ENCODE measurements at places on chromosomes 1 and 21.

GRCh38 chr21:43210454-43211071, 41.8 kb downstream of the CRYAA start:
- no peak for DNase-seq

GRCh38 chr21:35206141-35207125, 157.3 kb upstream of the RUNX1 start:
- no peak for DNase-seq

DNA sequence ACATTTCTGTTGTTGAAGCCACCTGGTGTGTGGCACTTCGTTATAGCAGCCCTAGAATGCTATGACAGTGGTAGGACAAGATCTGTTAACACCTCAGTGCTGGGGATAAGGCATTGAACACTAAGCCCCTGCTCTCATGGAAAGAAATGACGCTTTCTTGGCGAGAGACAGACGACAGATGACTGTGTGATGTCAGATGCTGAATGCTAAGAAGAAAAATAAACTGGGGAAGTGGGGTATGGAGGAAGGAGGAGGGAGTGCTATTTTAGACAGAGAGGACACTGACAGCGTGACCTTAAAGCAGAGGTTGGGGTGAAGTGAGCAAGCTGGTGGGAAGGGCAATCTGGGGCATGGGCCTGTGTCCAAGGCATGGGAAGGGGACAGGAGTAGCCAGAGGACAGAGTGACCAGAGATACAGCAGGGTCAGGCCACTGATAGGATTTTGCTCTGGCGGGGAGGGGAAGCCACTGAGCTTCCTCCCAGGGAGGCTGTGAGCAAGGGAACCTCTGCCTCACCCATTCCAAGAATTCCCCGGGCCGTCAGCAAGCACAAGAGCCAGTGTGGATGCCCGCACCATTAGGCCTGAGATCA, 15.2 kb downstream of the DOP1B start:
- DNase-seq, result no peak

DNA sequence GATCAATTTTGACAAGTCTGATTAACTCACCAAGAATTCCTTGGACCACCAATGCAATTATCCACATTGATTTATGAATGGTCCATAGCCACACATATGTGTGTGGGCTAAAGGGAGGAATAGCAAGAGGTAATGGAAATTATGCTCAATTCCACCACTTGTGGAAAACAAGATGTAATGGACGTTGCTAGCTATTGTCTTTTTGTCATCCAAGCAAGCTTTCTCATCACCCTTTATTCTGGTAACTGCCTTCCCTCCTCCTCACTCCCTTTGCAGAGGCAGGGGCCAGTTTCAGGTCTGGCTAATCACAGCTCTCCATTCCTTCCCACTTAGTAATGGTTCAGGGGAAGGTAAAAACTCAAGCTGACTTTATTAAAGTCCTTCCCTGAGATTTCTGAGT, 24.7 kb upstream of the RAB3GAP2 start:
- no peak for DNase-seq

DNA sequence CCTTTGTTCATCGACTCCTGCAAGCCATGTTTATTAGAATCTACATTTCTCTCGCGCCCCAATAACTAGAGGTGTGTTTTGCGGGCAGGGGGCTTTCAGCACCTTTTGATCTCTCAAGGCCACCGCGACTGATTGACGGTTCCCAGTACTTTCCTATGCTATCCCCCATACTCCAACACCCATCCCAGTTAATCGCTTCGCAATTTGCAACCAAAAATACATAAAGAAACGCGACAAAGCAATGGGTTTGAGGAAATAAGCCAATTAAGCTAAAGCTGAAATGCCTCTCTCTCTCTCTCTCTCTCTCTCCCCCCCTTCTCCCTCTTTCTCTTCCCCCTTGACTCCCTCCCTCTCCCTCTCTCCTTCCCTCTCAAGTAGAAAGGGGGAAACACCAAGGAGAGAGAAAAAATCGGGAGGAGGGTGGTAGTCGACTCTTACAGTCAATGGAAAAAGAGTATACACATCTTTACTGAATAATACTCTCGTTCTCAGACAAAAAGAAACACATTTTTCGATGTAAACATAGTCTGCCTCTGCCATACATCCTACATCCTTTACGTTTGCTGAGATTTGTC, 128.0 kb upstream of the DPYD start:
- no peak for DNase-seq

DNA sequence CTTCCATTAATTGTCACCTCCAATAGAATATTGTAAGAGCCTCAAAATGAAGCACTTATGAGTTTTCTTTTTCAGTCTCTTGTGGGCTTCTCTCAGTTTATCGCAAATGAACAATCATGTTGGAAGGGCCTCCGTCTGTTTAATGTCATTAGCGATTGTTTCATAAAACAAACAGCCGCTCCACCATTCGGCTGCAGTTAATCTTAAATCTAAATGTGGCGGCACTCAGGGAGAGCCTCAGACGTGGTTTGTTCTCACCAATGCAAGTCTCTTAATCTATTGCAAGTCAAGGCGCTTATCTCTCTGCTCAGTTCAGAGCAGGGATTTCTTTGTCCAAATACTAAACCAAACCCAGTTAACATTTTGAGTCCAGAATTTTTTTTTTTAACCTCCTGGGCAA, 34.9 kb upstream of the ESRRG start:
- DNase-seq, result no peak

- DNase-seq, result no peak
These were observed 468 bp upstream of the NIBAN1 start for GRCh38 chr1:184974837-184975115.

DNA sequence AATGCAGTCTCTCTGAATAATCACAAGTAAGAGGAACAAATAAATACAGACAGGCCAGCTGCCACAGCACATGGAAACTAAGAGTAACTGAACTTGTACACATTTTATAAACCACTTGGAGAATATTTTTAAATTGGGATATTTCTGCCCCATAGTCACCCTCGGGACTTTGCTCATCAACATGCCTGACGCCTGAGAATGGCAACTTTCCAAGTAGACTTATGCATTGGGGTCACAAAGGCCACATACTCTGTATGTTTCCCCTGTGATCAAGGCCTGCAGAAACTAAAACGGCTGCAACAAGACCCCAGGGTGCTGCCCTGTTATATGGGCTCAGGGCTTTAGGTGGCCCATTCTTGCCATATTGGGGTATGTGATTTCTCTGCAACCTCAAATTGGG, 38.3 kb upstream of the GJA5 start:
- DNase-seq, result no peak

- DNase-seq, result no peak
These were observed 104.2 kb downstream of the KCNK1 start for GRCh38 chr1:233718057-233718456.

DNA sequence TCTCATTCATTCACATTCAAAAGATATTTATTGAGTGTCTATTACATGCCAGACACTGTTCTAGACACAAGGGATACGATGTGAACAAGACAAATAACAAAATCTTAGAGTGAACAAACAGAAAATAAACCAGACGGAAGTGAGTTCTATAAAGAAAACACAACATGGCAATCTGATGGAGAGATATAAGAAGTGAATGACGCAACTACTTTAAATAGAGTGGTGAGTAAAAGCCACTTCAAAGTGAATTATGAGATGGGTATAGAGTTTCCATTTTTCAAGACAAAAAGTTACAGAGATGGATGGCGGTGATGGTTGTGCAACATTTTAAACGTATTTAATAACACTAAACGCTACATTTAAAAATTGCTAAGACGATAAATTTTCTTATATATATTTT, 75.4 kb downstream of the CEP170 start:
- DNase-seq, result no peak

GRCh38 chr1:39646232-39647081, 7.0 kb upstream of the HEYL start:
- DNase-seq, result no peak

GRCh38 chr21:38903690-38904139, 98.0 kb downstream of the ETS2 start:
- DNase-seq, result no peak

GRCh38 chr1:160567858-160568682, 11.2 kb downstream of the CD84 start:
- peak; percentile 30 for DNase-seq

GRCh38 chr1:3520419-3521378, 66.2 kb downstream of the ARHGEF16 start:
- DNase-seq, result no peak

GRCh38 chr1:98781906-98782305, 120.4 kb downstream of the SNX7 start:
- no peak for DNase-seq

- DNase-seq, result no peak
These were observed 112.0 kb upstream of the CHRM3 start for GRCh38 chr1:239274242-239274830.

DNA sequence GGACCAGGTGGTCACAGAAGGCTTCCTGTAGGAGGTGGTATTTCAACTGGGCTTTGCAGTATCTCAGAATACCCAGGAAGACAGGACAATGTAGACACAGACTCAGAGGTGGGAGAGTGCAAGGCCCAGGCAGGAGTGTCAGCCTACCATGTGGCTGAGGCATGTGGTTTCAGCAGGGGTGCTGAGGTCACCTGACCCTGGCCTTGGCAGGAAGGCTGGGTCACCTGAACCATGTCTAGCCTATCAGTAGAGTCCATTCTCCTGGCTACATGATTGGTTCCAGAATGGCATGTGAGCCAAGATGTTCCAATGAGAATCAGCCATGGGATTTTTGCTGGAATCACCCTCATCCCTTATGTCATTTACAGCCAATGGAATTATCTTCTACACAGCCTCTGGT, 169.4 kb downstream of the ACTL8 start:
- no peak for DNase-seq

DNA sequence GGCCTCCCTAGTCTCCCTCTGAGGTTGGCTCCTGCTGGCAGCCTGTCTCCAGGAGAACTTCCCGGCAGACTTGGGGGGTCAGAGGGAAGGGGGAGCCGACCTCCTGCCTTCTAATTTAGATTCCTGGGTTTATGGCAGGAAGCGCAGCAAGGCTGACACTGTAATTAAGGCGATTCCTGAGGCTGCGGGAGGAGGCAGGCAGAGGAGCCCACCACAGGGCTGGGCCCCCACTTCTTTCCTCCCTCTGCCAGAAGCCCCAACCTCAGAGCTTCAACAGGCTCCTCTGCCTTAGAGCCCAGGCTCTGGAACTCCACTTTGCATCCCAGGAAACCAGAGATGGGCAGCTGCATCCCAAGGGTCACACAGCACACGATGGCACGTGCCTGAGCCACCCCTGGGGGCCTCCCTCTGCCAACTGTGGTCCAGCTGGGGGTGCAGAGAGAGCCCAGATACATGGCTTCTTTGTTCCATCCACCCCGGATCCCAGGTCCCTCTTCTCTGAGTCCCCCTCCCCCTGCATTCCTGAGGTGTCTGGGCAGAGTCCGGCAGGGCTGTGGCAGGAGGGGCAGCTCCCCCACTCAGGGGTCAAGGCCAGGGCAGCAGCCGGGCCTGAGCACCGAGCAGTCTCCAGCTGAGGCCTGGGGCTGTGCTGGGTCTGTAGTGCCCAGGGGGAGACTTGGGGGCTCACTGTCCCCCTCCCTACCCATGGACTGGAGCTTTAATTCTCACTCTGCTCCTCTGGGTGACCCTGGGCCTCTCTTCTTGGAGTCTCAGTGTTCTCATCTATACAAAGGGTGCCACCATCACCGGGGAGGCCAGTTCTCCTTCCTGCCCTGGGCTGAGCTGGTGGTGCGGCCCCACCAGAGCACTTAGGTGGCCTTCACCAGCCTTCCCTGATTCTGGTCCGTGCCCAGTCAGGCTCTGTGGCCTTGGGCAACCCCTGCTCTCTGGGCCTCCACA, 39.4 kb upstream of the FAM131C start:
- no peak for DNase-seq

GRCh38 chr1:221201773-221202172, 322.5 kb downstream of the HLX start:
- no peak for DNase-seq

DNA sequence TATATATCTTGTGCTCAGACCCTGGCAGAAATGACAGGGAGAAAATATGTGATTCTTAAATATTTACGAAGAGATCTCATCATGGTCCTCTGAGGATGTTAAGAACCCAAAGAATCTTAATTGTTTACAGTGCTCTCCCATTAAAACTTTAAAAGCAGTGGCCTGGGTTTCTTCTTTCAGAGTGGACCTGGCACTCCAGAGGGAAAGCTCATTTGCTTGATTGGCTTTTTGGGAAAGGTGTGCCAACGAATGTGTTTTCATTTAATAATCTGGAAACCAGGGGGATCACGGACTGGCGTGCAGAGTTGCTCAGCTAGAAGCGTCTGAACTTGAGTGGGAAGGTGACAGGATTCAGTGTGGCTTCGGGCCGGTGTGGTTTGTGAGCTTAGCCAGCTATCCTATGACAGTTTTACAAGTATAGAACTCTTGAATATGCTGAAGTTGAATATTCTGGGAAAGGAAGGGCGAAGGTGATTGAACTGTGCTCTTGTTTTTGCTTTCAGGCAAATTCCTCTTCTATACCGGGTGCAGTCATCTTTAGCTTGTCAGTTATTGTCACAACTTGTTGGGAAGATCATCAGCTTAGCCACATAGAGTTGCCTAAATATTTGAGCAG, 154.8 kb downstream of the C1orf21 start:
- DNase-seq, result no peak

DNA sequence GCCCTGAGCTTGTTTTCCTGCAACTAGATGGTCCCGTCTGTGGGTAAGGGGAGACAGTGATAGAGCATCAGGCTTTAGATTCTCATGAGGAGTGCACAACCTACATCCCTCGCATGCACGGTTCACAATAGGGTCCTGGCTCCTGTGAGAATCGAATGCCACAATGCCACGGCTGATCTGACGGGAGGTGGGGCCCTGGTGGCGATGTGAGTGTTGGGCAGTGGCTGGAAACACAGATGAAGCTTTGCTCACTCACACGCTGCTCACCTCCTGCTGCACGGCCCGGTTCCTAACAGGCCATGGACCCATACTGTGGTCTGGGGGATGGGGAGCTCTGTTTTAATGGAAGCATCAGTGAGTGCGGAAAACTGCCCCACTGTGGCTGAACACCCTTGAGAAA, 35.8 kb upstream of the TTC34 start:
- no peak for DNase-seq

DNA sequence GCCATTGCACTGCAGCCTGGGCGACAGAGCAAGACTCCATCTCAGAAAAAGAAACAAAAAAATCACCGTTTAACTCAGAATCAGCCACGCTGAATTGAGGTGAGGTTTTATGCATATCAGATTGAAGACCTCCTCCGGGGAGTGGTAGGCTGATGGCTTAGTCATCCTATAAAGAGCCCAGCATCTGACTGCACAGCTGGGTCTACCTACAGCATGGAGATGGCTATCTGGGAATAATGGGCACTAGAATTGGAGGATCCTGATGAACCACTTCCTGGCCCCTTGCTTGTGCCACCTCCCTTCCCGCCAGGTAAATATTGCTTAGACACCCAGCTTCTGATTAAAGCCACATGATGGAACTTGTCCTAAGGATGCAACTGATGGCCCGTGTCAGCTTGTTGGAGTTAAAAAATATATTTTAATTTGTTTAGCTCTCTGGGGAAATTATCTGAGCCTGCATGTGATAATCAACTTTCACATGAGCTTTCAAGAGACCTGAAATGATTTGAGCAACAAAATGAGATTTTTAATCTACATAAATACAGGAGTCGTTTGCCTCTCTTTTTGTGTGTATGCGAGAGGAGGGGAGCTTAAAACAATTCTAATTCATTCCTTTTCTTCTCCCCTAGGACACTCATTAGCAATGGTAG, 157.2 kb downstream of the KIF26B start:
- DNase-seq, result no peak

Data from stimulated activated CD4-positive, alpha-beta T cell treated with anti-CD3 and anti-CD28 coated beads, Interleukin-15, amount 100 ng/mL, for 1 hour (primary cell).